Regular cardiac myocyte (primary cell): ENCODE measurements at places on chromosomes 2 and 18. TPM values are rescaled to one million over a fixed set of nuclear protein-coding genes. Genes with fewer than 3 reads are reported as not detected.

LINC00305 gene
- total RNA-seq = not detected in 2 replicates

RESP18 gene
- total RNA-seq = not detected in 2 replicates

CD226 gene
- total RNA-seq = under 0.01 TPM in 2 replicates

ECEL1 gene
- not detected in 2 replicates for total RNA-seq
